ENCODE measurements at places on chromosomes 3 and 15. TPM values are rescaled to one million over a fixed set of nuclear protein-coding genes. Genes with fewer than 3 reads are reported as not detected.

- no peak for DNase-seq
Measured at GRCh38 chr3:40597441-40597840, 72.7 kb downstream of the ZNF621 start.

DNA sequence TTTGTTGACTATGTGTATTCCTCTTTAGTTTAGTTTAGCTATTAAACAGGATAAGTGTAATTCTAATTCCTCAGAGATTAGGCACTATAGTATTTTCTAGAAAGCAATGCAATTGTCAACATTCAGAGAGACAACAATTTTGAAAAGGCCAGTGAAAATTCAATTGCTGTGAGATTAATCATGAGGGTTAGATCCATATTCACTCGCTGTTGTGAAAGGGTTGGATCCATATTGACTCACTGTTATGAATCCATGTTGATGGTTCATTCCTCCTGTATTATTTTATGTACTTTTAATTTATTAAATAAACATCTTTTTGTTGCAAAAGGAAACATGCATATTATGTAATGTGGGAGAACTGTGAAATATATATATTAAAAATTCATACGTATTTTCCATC is 641 bp downstream of the TRAT1 start:
- no peak for DNase-seq

GRCh38 chr3:155372281-155372680 is 78.8 kb upstream of the STRIT1 start:
- DNase-seq = peak; percentile 46

GRCh38 chr3:332701-333100 is 136.1 kb downstream of the CHL1 start:
- no peak for DNase-seq

GRCh38 chr15:38196076-38196475 is 56.6 kb upstream of the SPRED1 start:
- peak; percentile 73 for DNase-seq

DNA sequence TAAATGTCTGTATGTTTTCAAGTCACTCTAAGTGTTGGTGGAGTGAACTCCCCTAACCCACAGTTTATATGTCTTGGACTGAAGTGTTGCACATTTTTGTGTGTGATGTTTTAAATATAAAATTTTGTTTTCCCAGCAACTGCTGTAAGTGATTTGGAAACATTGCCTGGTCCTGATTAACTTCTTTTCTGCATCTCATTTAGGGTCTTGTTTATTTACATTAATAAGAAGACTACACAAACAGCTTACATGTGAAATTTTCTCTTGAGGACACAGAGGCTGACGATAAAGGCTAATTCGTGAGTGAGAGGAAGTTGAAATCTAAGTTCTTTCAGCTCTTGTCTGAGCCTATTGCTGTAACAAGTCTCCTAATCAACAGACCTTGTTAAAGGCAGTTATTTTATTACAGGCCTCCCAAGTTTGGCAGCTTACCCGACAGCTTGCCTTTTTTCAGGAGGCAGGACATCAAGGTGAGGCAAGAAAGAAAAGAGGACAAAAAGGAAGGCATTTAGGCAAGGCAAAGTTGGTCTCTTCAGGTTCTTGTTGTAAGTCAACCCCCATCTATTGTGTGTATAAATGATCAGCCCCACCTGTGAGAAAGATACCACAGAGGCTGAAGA is 177.7 kb upstream of the NR2E3 start:
- peak; percentile 30 for DNase-seq

DNA sequence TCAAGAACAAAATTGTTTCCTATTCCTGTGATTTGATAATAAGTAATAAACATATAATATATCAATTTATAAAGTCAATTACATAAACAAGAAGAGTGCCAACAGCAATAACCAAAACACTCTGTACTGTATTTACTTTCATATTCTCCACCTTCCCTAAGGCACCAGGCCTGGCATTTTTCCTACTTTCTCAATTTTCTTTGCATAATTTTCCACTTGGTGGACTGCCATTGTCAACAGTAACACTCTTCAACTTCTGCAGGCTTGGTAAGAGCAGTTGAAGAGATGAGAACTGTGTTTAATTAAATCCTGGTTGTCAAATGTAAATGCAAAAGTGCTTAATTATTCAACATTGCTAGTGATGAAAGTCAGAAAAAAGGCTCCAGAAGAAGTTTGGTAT is 229.8 kb upstream of the PLSCR5 start:
- peak; percentile 11 for DNase-seq

DNA sequence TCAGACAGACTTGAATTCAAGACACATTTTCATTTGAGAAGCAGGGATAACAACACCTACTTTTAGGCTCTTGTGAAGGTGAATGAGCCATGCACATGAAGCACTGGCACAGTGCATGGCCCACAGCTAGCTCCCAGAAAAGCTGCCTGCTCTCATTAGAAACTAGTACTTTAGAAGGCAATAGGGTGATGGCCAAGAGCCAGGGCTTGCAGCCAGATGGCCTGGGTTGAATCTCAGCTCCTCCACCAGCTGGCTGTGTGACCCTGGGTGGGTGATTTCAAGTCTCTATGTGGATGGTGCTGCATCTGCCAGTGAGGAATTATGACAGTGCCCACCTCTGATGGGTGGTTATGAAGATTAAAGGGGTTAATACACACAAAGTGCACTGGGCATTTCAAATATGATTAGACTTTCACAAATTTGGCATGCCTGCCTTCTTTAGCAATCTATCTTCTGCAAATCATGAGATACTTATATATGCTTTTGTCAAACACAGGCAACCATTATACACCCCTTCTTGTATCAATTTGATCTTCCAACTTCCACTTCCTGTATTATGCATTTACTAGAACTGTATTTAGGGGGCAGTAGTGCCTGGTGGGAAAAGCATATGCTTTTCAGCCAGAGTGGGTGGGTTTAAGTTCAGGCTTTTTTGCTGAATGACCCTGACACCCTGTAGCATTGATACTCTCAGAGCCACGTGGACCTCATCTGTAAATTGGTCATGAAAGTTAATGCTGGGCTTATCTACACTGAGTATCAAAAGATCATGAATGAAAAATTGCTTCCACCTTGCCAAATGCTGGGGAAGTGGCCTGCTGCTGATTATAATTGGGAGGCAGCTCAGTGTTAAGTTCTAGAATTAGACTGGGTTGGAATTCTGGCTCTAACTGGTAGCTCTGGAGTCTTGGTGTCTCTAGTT is 34.7 kb upstream of the RBP1 start:
- DNase-seq = peak; percentile 49

DNA sequence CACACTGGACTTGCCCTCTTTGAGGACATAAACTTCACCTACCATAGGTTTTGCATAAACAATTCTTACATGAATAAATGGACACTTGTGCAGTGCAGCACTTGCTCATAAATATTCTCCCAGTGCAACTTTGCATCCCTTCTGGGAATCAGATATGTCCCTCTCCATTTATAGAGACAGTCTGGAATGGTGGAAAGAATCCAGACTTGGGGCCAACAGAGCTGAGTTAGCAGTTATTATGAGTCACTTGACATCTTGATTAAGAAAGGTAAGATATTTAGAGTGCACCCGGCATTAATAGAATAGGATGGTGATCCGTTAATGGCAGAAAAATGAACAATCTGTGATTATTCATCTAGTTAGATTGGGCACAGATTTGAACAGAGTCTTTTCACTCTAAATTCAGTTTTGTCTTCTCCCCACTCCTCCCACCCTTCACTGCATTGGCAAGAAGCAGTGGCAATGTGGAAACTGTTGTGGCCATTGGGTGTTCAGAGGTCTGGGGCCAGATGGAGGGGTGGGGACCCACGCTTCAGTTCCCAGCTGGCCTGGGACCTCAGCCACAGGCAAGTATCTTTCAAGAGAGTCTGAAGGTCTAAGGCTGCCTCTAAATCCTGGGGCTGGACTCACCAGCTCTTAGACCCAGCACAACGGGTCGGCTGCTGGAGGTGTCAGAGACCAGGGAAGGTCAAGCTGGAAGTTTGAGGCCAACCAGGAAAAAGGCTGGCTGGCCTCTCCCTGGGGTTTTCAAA is 58.9 kb upstream of the KY start:
- peak; percentile 43 for DNase-seq

- DNase-seq = no peak
Measured at GRCh38 chr3:33940149-33940548, 141.7 kb downstream of the PDCD6IP start.

DNA sequence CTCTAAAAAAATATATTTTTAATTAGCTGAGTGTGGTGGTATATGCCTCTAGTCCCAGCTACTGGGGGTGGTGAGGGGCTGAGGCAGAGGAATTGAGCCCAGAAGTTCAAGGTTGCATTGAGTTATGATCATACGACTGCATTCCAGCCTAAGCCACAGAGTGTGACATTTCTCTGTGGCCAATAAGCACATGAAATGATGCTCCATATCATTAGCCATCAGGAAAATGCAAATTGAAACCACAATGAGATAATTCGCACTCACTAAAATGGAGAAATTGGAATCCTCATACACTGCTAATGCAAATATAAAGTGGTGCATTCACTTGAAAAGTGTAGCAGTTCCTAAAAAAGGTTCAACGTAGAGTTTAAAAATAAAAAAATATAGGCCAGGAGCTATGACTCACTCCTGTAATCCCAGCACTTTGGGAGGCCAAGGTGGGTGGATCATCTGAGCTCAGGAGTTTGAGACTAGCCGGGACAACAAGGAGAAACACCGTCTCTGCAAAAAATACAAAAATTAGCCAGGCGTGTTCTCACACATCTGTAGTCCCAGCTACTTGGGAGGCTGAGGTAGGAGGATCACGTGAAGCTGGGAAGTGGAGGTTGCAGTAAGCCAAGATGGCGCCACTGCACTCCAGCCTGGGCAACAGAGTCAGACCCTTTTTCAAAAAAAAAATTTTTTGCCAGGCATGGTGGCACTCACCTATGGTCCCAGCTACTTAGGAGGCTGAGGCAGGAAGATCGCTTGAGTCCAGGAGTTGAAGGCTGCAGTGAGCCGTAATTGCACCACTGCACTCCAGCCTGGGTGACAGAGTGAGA is 35.2 kb downstream of the IFT122 start:
- DNase-seq = no peak

DNA sequence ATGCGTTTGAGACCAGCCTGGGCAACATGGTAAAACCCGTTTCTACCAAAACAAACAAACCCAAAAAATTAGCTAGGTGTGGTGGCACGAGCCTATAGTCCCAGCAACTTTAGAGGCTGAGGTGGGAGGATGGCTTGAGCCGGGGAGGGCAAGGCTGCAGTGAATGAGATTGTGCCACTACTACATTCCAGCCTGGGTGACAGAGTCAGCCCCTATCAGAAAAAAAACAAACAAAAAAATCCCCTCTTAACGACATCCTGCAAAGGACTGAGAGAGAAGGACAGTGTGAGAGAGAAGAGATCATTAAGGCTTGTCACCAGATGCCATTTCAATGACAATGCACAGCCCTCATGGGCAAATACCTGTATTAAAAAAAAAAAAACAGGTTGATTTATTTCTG is 266.7 kb upstream of the ATP10A start:
- no peak for DNase-seq

- DNase-seq = no peak
Measured at GRCh38 chr3:47065058-47065457, 85.6 kb downstream of the NBEAL2 start.

- DNase-seq = no peak
Measured at GRCh38 chr3:195421400-195421799, 21.4 kb downstream of the ACAP2 start.

- no peak for DNase-seq
Measured at GRCh38 chr3:37625690-37626360, 235.9 kb upstream of the CTDSPL start.

GRCh38 chr3:18813300-18813699 is 335.0 kb upstream of the KCNH8 start:
- DNase-seq = no peak

- DNase-seq = no peak
Measured at GRCh38 chr3:176724394-176724759, 472.9 kb downstream of the TBL1XR1 start.

- no peak for DNase-seq
Measured at GRCh38 chr15:40266828-40267304, 16.0 kb downstream of the ANKRD63 start.

The CYP8B1 gene
- 0.09 TPM for polyA plus RNA-seq

The TOPAZ1 gene
- not detected for polyA plus RNA-seq

The LRTM1 gene
- polyA plus RNA-seq = 70.0 TPM

The CXCR6 gene
- polyA plus RNA-seq = 0.18 TPM

The CD200 gene
- 11.8 TPM for polyA plus RNA-seq

The UROC1 gene
- 0.11 TPM for polyA plus RNA-seq

The TAGLN3 gene
- 3.5 TPM for polyA plus RNA-seq

The ZNF385D gene
- 29.7 TPM for polyA plus RNA-seq

The ENTPD3 gene
- 0.38 TPM for polyA plus RNA-seq

The GOLGA8T gene
- not detected for polyA plus RNA-seq
